KG1 (cell line): ENCODE measurements at places on chromosomes 3 and 15.

DNA sequence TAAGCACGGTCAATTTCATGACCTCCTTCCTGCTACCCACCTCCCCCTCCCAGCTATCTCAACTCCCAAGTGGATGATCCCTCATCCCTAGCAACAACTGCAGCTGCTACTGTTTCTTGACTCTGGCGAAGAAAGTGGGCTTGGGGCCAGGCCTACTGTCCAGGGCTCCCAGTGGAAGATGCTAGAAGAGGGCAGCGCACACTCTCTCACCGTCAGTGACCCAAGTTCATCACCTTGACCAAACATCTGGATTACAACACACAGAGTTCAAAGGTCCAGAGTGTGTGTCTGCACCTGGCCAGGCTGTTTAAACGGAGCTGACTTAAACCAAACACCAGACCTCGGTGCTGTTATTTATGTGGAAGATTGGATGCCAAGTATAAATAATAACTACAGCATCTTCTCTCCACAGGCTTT, 385.6 kb downstream of the SHQ1 start:
- no peak for DNase-seq

GRCh38 chr3:77718311-77718710, 678.4 kb downstream of the ROBO2 start:
- DNase-seq, result no peak

- no peak for DNase-seq
Measured at GRCh38 chr15:93987068-93987467, 244.3 kb upstream of the MCTP2 start.

GRCh38 chr3:155326901-155327300, 33.4 kb upstream of the STRIT1 start:
- no peak for DNase-seq

GRCh38 chr3:14477311-14477935, 62.7 kb downstream of the GRIP2 start:
- DNase-seq, result no peak

GRCh38 chr3:12325586-12326515, 37.0 kb downstream of the PPARG start:
- DNase-seq, result no peak

DNA sequence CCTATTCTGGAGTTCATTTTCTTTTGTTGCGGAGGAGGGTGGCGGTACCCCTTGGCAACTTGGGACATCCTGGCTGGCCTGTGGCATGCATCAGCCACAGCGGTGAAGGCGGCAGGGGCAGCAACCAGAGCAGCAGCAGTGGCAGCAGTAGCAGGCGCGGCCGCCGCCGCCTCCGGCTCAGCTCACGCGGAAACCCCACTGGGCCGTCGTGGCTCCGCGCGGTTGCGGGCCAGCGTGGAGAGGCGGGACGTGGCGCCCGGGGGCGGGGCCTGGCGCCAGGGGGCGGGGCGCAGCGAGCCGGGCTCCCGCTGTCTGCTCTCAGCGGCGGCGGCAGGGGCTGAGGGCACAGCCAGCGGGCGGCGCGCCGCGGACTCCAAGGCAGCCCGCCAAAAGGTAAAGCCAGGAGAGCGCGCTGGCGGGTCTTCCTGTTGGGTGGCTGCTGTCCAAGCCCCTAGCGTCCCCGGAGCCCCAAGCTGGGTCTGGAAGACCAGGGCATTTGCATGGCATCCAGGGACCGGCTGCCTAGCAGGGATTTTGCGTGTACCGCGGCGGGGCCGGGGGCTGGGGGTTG, 334.4 kb upstream of the THRB start:
- no peak for DNase-seq

GRCh38 chr15:62426387-62426956, 261.4 kb upstream of the C2CD4B start:
- DNase-seq, result no peak

- DNase-seq, result no peak
Measured at GRCh38 chr3:98136631-98137030, 6.1 kb downstream of the OR5H1 start.

DNA sequence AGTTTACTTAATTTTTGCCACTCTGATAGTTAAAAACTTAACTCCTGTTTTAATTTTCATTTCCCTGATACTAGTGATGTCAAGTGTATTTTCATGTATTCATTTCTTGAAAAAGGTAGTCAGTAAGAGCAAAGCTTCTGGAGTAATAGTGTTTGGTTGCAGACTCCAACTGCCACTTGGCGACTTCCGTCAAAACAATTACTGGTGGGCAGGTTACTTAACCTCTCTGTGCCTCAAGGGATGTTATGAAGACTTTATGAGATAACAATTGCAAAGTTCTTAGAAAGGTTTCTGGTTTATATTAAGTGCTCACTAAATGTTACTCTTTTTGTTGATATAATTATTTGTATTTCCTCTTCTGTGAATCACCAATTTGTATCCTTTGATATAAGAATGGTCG, 129.7 kb downstream of the NFKBIZ start:
- no peak for DNase-seq

DNA sequence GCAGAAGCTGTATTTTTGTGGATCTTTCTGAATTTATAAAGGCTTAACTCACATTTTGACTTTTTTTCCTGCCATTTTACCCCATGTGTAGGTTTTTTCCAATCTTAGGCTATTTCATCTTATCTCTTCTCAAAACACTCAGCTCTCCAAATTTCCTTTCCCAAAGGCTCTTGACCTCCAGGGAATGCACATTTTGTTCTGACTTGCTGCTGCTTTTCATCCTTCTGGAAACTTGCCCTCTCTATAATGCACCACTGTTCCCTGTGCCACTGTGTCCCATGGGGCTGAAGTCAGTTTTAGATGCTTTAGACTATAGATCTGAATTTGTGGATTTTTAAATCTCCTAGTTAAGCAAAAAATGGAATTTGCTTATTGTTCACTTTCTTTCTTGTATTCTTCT, 9.1 kb downstream of the PYDC2 start:
- no peak for DNase-seq

DNA sequence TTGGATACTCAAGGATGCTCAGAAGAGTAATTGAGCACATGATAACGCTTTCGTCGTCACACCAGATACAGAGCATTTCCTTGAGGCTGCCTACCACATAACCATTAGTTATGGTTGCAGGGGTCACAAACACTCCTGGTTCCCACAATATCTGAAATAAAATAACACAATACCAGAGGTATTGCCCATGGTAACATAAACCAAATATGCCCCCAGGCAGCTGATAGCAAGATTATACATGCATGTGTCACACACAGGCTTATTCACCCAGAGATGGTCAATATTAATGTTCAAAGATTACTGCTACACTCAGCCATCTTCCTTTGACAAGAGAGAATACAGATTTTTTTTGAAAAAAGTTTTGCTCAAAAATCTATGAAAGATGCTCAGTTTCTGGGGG, 7.3 kb downstream of the RPL39L start:
- no peak for DNase-seq

- DNase-seq, result no peak
Measured at GRCh38 chr15:58543664-58544335, 112.0 kb downstream of the LIPC start.
